ENCODE measurements at places on chromosomes 2 and 18.

- DNase-seq: no peak
Measured at GRCh38 chr2:38178119-38178518, 102.2 kb upstream of the CYP1B1 start.

DNA sequence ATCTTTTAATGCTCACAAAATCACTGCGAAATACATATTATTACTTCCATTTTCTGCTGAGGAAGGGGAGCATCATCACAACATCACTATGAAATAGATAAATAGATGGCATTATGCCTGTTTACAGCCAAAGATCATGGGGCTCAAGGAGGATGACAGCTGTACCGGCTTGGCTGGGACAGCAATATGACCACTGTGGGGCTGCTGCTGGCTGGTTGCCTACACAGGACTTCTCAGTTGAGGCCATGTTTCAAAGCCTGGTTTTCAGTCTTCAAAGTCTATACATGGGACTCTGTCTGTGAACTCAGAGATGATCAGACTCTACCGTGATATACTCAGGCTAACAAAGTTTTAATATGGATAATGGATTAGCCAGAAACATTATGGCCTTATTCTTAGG lies 58.7 kb downstream of the SPATS2L start:
- DNase-seq: no peak

DNA sequence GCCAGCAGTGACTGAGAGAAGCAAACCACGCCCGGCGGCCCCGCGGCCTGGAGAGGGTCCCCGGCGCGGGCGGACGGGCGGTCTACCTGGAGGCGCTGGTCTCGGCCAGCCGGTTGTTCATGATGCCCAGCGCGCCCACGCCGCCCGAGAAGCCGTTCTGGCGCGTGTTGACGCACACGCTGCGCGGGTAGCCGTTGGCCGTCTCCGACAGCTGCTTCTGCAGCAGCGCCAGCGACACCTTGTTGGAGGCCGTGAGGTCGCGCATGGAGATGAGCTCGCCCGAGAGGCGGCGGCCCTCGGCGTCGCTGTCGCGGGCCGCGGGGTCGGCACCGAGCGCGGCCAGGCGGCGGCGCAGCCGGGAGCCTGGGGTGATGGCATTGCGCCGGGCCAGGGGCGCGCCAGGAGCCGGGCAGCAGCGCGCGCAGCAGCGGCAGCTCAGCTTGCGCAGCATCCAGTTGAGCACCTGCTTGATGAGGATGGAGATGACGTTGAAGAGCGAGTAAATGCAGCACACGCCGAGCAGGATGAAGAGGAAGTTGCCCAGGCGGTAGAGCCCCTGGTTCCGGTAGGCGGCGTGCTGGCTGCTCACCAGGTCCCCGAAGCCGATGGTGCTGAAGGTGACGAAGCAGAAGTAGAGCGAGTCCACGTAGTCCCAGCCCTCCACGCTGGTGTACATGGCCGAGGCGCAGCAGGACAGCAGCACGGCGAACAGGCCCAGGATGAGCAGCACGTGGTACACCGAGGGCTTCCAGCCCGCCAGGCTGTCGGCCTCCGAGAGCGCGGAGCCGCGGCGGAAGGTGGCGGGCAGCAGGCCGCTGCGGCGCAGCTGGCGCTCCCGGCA lies 118.1 kb downstream of the MSH2 start:
- DNase-seq: peak; percentile 93

GRCh38 chr2:72155737-72156136 lies 8.1 kb upstream of the CYP26B1 start:
- DNase-seq: no peak

DNA sequence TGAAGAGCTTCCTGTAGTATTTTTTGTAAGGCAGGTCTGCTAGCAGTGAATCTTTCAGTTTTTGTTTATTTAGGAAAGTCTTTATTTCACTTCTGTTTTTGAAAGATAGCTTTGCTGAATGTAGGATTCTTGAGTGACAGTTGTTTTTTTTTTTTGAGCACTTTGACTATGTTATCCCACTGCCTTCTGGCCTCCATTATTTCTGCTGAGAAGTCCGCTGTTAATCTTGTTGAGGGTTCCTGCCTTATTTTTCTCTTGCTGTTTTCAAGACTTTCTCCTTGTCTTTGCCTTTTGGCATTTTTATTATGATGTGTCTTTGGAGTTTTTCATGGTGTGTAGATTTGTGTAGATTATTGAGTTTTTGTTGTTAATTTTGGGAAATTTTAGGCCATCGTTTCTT lies 21.9 kb downstream of the RBFA start:
- DNase-seq: no peak

GRCh38 chr2:10381997-10382353 lies 66.2 kb downstream of the ODC1 start:
- no peak for DNase-seq

GRCh38 chr2:64626963-64627760 lies 26.6 kb downstream of the SERTAD2 start:
- no peak for DNase-seq

- no peak for DNase-seq
Measured at GRCh38 chr2:19124135-19124534, 234.3 kb downstream of the OSR1 start.

DNA sequence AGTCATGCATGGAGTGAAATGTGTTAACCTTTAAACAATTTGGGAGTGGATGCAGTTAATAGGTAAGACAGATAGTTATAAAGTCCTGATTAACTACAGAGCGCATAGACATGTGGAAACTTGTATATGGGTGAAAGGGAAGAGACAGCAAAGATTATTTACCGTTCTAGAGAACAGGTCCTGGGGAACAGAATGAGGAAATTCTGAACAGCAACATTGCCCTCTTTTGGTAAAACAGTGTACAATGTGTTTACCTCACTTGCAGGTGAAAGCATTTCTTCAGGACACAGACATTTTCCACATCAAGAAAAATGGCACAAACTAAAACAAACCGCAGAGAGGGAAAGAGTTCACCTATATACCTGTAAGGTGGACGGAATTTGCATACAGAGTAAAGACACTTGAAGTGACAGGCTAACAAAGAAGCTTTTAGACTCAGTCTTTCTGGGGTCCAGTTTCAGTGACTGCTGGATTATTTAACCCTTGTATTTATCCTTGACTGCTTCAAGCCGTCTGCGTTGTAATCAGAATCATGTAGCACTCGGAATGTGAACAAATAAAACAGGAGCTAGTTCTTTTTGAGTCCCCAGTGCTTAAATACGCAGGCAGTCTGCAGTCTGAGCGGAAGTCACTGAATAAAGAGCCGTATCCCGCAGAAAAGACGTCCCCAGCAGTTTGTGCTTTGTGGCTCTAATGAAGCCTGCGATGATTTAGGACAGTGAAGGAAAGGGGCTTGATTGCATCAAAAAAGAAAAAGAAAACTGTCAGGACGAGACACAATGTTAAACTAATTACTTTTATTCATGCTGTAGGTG lies 364.8 kb upstream of the GALNT5 start:
- DNase-seq: no peak

DNA sequence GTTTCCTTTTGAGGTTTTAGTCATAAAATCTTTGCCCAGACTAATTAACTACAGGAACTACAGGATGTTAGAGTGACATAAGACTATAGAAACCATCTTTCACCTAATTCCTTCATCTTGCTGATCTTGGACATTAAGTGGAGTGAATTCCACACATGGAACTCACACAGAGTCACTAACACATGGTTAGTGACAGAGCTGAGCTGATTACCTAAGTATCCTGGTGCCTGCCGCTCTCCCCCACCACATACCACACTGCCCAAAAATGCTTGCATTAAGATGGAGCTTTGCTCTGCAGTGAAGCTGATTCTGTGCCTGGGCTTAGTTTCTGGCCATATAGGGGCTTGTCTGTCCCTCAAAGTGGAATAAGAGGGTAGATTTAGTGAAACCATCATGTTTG lies 332.9 kb upstream of the NT5C1B start:
- DNase-seq: no peak

- no peak for DNase-seq
Measured at GRCh38 chr2:63675026-63675425, 86.3 kb downstream of the MDH1 start.

DNA sequence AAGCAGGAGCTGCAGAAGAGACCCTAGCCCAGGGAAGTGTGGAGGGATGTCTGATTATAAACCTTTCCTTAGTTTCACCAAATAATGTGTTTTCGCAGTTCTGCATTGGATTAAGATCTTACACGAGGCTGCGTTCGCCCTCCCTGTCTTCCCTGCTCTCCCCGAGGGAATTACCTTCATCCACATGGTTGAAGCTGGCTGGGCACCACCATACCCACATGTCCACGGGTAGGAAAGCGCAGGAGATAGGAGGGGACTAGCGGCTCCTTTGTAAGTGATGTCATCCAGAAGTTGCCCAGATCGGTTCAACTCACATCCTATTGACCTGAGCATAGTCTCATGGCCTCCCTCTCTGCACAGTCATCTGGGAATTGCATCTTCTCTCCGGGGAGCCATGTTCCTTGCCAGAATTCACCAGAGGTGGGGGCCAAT lies 1.1 kb downstream of the TTL start:
- no peak for DNase-seq

GRCh38 chr2:136395582-136395981 lies 277.6 kb upstream of the CXCR4 start:
- no peak for DNase-seq

- no peak for DNase-seq
Measured at GRCh38 chr2:47218066-47218581, 63.0 kb upstream of the STPG4 start.

DNA sequence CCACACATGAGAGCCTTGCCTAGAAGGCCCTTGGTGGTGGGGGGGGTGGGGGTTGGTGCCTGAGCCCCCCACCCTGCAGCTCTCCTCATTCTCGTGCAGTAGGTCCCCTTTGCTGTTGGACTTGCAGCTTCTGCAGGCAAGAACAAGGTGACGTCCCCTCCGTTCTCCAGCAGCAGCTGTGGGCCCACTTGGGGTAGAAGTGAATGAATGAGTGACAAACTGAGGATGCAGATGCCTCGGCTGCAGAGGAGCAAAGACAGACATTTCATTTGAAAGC lies 88.6 kb upstream of the CTDP1 start:
- DNase-seq: no peak

DNA sequence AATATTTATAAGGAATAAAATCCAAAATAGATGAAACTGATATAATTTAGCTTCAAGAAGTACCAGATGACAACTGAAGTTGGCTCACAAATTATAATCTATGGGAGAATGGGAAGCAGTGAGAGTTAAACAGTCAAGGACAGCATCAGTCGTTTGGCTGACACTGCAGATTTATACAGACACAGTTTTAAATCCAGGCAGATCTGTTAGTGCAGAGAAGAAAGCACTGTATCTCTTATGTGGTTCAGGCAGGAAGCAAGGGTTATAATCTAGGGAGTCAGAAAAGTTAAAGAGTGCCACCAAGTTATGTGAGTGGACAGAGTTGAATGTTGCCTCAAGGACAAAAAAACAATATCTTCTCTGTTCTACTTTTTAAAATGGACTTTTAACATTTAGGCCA lies 880.2 kb downstream of the TSN start:
- DNase-seq: no peak

DNA sequence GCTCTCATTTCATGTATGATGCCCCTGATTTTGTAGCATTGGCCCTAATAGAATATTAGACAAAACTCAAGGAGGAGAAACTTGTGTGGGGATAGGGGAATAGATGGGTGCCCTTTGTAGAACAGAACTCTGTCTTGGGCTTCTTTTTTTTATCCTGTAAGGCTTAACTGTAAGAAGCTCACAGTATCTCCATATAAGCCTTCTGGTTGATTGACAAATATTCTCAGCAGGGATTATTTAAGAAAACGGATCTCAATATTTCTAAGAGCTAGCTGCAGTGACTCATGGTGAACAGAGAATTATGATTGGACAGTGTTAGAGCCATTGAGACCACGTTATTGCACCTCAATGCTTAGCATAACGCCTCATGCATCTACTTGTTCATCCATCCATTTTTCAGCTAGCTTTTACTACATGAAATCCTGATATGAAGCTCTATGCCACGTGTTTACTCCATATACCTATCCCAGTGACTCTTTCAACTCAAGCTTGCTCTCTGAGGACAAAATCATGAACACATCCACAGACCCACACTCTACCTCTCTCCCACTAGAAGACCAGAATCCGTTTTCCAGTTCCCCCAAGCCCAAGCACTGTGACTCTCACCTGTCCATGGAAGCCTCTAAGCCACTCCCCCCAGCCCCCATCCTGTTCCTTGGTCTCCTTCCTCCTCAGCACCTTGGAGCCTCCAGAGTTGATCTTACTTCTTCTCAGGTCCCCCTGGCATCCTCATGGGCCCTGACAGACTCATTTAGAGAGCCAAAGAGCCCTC lies 99.2 kb downstream of the BCL2L11 start:
- DNase-seq: no peak

GRCh38 chr2:131366643-131367042 lies 2.7 kb upstream of the RAB6D start:
- no peak for DNase-seq

DNA sequence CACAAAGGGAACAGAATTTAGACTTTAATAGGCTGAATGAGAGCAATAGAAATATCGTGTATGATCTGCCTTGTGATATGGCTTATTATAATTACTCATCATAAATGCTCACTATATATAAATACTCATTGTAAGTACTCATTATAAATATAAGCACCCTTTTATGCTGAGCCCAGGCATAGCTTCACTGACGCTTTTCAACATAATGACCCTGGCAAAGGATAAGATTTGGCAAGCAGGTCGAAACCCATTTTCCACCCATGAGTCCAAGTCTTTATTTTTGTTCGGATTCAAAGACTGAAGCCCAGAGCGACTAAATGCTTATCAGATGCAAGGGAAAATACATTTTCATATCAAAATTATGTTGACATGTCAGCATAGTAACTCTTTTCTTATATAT lies 500.4 kb downstream of the SLC4A3 start:
- DNase-seq: no peak

GRCh38 chr2:200321780-200322534 lies 15.5 kb downstream of the SPATS2L start:
- no peak for DNase-seq

- no peak for DNase-seq
Measured at GRCh38 chr2:158722266-158723105, 72.6 kb upstream of the DAPL1 start.

DNA sequence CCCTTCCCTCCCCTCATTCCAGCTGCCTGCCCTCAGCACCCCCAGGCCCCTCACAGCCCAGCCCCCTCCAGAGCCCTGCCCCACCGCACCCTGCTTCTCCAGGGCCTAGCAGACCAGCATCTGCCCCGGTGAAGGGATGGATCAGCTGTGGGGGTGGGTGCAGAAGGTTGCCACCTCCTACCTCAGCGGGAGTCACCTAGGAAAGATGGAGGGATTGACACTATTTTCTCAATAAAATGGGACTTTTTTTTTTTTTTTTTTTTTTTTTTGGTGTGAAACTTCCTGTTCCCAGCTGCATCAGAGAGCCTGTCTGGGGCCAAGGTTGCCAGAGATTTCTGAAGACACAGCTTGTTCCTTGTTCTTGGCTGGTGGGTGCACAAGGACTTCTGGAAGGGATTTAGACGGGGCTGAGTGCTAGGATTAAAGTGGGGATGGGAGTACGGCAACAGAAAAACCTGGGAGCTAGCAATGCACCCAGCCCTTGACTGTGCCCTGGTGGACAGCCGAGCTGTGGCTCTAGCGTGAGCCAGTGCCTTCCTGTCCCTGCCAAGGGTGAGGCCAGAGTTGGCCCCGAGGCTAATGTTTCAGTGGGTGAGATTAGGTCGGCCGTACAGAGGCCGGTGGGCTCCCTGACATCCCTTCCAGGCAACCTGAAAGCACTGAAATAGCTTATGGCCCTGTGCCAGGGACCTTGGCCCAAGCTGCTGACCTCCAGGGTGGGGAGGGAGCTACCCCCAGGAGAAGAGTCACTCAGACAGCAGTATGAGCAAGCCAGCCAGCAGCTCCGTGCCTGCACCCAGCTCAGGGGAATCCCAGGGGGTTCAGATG lies 4.6 kb downstream of the B3GNT7 start:
- DNase-seq: no peak

- peak; percentile 62 for DNase-seq
Measured at GRCh38 chr2:60498816-60499429, 54.5 kb downstream of the BCL11A start.

GRCh38 chr2:97951155-97951680 lies 44.5 kb downstream of the TMEM131 start:
- DNase-seq: no peak
